ENCODE measurements at places on chromosomes 7 and 10. TPM values are rescaled to one million over a fixed set of nuclear protein-coding genes. Genes with fewer than 3 reads are reported as not detected.
A peak's percentile ranks its signal among the peaks of the same experiment; 100 is the strongest.

GRCh38 chr10:46553238-46554049 is 3.0 kb downstream of the GPRIN2 start:
- DNase-seq: peak; percentile 14

DNA sequence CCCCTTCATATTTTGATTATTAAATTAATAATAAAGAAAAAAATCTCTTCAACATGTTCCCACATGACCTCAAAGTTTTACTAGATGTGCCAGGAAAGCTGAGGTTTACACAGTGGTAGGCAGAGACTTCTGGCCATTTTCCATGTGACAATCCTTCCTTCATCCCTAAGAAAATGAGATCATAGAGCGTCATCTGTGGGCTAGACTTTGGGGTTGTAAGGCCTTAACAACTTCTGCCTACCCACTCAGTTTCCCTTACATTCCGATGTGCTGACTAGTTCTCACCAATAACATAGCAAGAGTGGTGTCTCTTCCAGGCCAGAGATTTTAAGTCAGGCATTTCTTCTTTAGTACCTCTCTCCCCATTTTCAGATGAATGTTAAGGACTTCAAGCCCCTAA is 171.1 kb upstream of the PHF14 start:
- DNase-seq: no peak

Gene ADRA2A
- 16.2 TPM for total RNA-seq

Gene HTR5A
- total RNA-seq: not detected

Data from mucosa of descending colon (tissue), 3 donors.